ENCODE measurements at places on chromosomes 2 and 18. TPM values are rescaled to one million over a fixed set of nuclear protein-coding genes. Genes with fewer than 3 reads are reported as not detected.
A peak's percentile ranks its signal among the peaks of the same experiment; 100 is the strongest.

CCL20 gene
- total RNA-seq, result 6.0 TPM

NLRC4 gene
- total RNA-seq, result not detected

SCN3A gene
- total RNA-seq, result 0.35 TPM

RAPGEF4 gene
- total RNA-seq, result 5.1 TPM

DUSP2 gene
- total RNA-seq, result 0.10 TPM

SRBD1 gene
- total RNA-seq, result 13.7 TPM

WNT6 gene
- total RNA-seq, result not detected

PSTPIP2 gene
- total RNA-seq, result 8.9 TPM

GRCh38 chr2:239302808-239303557, 97.8 kb downstream of the HDAC4 start:
- DNase-seq, result no peak

- no peak for DNase-seq
Observed at GRCh38 chr2:130341562-130342019, 1.1 kb upstream of the IMP4 start.

DNA sequence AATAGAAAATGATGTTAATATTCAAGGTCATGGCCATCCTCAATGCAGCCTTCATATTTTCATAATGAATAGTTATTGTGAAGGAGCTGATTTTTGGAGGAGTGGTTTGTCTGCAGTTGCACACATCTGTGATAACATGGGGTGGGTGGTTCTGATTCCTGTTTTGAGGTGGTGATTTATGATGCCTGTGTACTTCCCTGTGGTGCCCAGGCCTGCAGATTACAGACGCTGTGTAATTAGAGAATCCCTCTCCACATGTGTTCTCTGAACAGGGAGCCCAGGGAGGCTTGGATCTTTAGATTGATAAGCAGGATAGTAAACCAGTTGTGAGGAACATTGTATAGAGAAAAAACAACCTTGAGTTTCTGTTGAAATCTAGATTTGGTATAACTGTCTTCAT, 117.5 kb downstream of the AGAP1 start:
- no peak for DNase-seq

DNA sequence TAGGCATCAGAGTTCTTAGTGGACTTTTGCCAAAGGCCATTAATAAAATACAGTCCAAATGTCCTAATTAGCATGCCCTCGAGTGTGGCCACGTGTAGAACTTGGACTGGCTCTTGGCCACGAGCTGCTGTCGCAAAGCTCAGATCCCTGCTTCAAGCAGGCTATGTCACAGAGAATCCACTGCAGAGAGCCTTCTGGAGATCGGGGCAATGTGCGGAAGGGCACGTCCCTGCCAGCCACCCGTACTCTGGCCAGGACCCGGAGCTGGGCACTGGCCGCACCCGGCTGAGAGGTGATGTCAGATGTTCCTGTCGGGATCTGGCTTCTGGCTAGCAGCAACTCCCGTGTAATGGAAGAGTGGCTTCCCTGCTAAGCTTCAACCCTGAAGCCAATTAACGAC, 432.7 kb upstream of the ID2 start:
- DNase-seq, result no peak

- DNase-seq, result no peak
Observed at GRCh38 chr2:222569826-222570225, 86.1 kb downstream of the FARSB start.

GRCh38 chr18:40413160-40413559, 1541.9 kb upstream of the PIK3C3 start:
- DNase-seq, result peak; percentile 2

DNA sequence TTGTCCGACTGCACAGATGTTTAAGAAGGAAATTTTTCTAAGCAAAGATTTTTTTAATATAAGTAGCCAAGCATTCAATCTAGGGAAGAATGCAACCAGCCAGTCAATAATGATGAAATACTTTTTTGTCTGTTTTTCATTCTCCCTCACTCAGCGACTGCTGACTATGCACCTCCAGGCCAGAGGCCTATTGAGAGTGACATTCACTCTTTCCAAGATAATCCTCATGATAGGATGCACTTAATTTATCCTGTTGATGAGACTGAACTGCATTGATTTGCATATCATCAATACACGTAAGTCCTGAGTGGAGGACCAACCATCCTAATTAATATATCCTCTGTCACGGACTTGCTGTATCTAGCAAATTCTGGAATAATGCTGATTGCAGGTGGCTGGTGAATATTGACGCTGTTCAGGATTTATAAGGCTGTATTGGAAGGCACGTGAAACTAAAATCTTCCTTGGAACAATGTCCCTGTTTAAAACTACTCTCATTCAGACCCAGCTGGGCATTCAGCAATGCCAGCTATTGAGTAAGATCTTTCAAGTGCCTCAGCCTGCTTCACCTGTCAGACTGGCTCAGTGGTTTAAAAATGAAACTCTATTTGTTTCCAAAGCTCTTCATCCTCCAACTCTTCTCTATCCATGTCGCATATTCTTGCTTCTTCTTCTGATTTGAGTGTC, 142.2 kb downstream of the MAP2 start:
- DNase-seq, result no peak

GRCh38 chr18:987325-988186, 82.9 kb downstream of the ADCYAP1 start:
- peak; percentile 70 for DNase-seq

DNA sequence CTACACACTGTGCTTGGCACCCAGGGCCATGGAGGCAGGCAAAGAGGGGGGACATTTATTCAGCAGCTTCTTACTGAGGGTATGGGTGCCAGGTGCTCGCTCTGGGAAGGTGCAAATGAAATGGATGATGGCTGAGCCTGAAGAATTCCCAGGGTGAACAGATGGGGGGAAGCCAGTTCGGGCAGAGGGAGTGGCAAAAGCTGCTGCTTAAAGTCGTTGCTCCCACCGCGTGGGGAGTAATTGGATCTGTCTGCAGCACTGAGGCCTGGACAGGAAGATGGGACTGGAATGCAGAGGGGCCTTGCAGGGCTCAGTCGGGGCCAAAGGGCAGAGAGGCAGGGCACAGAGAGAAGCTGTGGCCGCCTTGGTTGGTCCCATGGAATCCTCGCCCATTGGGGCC, 51.2 kb downstream of the NEDD4L start:
- DNase-seq, result no peak

- DNase-seq, result no peak
Observed at GRCh38 chr18:31101183-31102024, 817 bp downstream of the DSC2 start.

- DNase-seq, result no peak
Observed at GRCh38 chr18:68461481-68462018, 253.4 kb downstream of the TMX3 start.

- DNase-seq, result no peak
Observed at GRCh38 chr2:111111101-111111755, 9.5 kb upstream of the BCL2L11 start.
